RWPE2 (cell line): ENCODE measurements at places on chromosomes 11 and 22.

- DNase-seq: no peak
- H3K36me3 ChIP-seq: no peaks in the 10 kb centered on the region
- no peaks in the 10 kb centered on the region for H3K4me1 ChIP-seq
- no peak overlapping the region for H3K27ac ChIP-seq
Measured at GRCh38 chr22:47602732-47603131, 840.3 kb downstream of the TBC1D22A start.

DNA sequence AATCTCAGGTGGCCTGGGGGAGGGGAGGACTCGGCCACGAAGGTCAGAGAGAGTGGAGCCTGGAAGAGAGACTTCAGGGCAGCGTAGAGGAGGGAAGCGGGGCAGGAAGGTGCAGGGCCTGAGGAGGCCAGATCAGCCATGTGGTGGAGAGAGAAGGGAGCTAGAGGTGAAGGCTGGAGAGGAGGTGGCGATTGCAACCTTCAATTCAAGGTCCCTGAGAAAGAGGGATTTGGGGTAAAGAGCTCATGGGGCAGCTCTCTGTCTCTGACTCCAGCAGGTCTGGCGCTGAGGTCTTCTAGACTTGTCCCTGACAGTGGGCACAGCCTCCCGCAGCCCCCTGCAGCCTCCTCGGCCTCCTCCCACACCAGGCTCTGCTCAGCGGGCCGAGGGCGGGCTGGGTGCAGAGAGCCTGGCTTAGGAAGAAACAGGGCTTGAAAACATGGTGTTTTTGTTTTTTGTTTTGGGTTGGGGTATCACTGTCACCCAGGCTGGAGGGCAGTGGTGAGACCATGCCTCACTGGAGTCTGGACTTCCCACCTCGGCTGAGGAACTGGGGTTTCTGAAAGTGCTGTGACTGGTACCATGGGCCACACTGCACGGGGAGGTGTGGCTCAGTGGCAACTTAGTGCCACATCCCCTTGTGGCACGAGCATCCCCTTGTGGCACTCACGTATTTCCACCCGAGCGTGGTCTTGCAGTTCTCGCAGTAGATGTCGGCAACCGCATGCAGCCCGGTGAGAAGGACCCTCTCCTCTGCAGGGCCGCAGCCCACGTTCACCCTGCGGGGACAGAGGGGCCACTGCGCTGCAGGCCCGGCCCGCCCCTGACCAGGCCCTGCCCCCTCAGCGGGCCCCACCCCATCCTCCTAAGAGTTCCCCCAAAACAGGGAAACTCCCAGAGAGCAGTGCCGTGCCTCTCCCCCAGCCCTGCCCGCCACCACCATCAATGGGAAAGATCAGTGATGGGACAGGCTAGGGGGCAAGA, 32.6 kb downstream of the YPEL1 start:
- DNase-seq: no peak
- no peak overlapping the region for H3K27ac ChIP-seq
- no peaks in the 10 kb centered on the region for H3K27me3 ChIP-seq
- H3K4me1 ChIP-seq: no peaks in the 10 kb centered on the region
- H3K36me3 ChIP-seq: no peaks in the 10 kb centered on the region
- no peak overlapping the region for H3K4me3 ChIP-seq

- no peaks in the 10 kb centered on the region for H3K27me3 ChIP-seq
- no peak overlapping the region for H3K27ac ChIP-seq
- no peak overlapping the region for H3K4me3 ChIP-seq
- H3K4me1 ChIP-seq: peaks cover 5% of the 10 kb centered on the region
Measured at GRCh38 chr11:19868281-19868821, 155.7 kb downstream of the NAV2 start.

DNA sequence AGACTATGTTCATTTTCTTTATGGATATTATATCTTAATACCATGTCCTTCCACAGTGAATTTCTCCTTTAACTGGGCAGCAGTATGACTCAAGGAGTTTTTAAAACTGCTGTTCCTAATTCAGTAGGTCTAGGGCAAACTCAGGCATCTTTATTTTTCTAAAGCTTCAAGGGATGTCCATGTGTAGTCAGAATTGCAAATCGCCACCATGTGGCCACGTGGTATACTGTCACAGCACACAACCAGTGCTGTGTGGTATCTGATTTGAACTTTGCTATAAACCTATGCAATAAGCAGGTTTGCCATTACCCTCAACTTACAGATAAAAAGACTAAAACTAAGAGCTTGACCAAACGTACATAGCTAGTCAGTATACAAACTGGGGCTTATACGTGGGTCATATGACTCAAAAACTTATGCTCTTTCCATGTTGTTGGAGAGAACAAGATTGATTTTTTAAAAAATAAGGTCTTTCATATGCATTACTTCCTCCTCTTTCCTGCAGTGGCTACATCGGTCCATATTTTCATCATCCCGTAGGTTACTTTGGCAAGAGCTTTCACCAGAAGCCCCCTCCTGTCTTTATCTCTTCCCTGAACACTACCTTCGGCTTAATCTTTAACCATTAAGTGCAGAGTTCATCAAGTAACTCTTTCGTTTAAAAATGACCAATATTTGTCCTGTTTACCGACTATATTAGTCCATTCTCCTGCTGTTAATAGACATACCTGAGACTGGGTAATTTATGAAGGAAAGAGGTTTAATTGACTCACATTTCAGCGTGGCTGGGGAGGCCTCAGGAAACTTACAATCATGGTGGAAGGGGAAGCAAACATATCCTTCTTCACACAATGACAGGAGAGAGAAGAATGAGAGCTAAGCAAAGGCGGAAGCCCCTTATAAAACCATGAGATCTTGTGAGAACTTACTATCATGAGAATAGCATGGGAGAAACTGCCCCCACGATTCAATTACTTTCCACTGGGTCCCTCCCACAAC, 8.0 kb upstream of the HTATIP2 start:
- peaks cover under 1% of the 10 kb centered on the region for H3K4me1 ChIP-seq
- no peak overlapping the region for H3K27ac ChIP-seq
- no peaks in the 10 kb centered on the region for H3K36me3 ChIP-seq
- H3K4me3 ChIP-seq: no peak overlapping the region

GRCh38 chr22:37137903-37138665, 11.6 kb downstream of the IL2RB start:
- no peaks in the 10 kb centered on the region for H3K27me3 ChIP-seq
- H3K27ac ChIP-seq: no peak overlapping the region
- no peaks in the 10 kb centered on the region for H3K4me1 ChIP-seq
- DNase-seq: no peak

GRCh38 chr11:87351676-87352075, 313.9 kb downstream of the TMEM135 start:
- no peak overlapping the region for H3K27ac ChIP-seq
- no peak for DNase-seq
- no peaks in the 10 kb centered on the region for H3K4me1 ChIP-seq
- H3K36me3 ChIP-seq: no peaks in the 10 kb centered on the region
- no peak overlapping the region for H3K4me3 ChIP-seq
- H3K27me3 ChIP-seq: no peaks in the 10 kb centered on the region

DNA sequence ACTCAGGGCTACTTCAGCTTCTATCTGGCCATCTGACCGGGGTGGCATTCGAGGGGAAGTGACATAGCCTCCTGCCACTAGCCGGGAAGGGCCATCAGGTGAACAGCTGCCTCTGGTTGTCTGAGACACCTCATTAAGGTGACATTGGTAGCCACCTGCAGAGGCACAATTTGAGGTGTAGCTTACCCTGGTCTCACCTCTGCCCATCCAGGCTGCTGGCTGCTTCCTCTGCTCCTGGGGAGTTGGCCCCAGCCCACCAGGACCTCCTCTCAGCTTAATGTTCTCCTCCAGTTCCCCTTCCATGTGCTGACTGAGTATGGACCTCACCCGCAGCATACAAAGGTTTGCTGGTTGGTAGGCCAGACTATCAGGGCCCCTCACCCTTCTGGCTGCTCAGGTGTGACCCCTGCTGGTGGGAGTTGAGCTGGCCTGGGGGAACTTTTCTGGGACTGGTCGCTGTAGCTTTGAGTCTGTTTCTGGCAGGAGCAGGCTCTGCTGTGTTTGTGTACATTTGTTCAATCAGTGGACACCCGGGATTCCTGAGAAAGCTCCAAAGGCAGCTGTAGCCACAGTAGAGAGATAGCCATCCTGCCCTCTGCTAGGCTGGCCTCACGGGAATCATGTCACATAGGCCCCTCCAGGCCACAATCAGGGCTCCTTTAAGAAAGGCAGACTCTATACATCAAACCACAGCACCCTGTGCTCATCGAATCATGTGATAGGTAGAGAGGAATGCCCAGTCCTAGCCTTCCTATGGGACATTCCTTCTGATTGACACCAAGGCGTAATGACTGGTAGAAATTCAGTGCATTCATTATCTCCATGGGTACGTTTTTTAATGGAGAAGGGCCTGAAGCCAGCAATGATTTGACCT, 295.1 kb upstream of the PLET1 start:
- no peak overlapping the region for H3K4me3 ChIP-seq
- H3K27ac ChIP-seq: no peak overlapping the region
- no peaks in the 10 kb centered on the region for H3K4me1 ChIP-seq
- no peaks in the 10 kb centered on the region for H3K27me3 ChIP-seq
- DNase-seq: no peak

- no peak overlapping the region for H3K4me3 ChIP-seq
- H3K36me3 ChIP-seq: no peaks in the 10 kb centered on the region
- H3K27me3 ChIP-seq: no peaks in the 10 kb centered on the region
- H3K4me1 ChIP-seq: no peaks in the 10 kb centered on the region
Measured at GRCh38 chr11:117809236-117810055, 12.4 kb upstream of the DSCAML1 start.

DNA sequence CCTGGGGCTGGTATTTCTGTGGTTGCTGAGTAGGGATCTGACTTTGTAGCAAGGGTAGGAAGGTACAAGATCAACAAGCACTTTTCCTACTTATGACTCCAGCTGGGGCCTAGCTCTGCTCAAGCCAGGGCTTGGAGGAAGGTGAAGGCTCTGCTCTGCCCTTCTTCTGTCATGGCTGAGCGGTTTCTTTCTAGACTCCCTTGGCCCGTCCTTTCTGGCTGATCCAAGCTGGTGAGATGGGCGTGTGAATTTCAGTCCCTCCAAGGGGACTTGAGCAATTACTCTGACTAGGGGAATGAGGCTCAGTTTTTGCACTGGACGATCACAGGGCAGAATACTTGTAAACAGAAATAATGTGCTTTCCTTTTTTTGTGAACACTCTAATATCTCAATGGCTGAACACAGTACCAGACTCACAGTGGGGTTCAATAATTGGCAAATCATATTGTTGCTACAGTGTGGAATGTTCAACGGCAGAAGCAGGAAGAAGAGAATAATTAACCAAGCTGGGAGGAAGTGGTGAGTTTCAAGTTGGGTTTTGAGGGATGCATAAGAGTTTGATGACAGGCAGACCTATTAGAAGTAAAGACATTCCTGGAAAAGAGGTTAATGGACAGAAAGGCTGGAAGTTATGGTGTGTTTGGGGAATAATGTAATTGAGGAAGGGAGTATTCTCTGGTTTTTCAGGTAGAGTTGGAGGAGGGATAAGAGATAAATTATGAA, 507.6 kb downstream of the MIAT start:
- DNase-seq: no peak
- no peak overlapping the region for H3K4me3 ChIP-seq
- H3K4me1 ChIP-seq: no peaks in the 10 kb centered on the region

DNA sequence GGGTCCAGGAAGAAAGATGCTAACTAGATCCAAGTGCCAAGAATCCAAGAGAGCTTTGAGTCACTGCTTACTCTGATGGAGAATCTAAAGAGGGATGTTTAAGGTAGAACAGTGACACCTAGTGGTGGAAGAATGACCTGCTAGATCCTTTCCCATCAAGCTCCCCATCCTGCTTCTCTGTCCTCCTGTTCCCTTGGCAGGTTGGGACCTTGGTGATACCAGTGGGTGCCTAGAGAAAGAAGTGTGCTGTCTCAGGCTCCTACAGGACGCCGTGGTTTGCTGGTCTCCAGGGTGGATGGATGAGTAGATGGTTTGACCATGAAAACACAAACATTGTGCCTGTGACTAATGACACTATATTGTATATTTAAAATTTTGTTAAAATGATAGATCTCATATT, 383.7 kb downstream of the TMEM135 start:
- no peak overlapping the region for H3K27ac ChIP-seq
- DNase-seq: no peak
- H3K4me3 ChIP-seq: no peak overlapping the region
- peaks cover 16% of the 10 kb centered on the region for H3K4me1 ChIP-seq
- no peaks in the 10 kb centered on the region for H3K27me3 ChIP-seq

DNA sequence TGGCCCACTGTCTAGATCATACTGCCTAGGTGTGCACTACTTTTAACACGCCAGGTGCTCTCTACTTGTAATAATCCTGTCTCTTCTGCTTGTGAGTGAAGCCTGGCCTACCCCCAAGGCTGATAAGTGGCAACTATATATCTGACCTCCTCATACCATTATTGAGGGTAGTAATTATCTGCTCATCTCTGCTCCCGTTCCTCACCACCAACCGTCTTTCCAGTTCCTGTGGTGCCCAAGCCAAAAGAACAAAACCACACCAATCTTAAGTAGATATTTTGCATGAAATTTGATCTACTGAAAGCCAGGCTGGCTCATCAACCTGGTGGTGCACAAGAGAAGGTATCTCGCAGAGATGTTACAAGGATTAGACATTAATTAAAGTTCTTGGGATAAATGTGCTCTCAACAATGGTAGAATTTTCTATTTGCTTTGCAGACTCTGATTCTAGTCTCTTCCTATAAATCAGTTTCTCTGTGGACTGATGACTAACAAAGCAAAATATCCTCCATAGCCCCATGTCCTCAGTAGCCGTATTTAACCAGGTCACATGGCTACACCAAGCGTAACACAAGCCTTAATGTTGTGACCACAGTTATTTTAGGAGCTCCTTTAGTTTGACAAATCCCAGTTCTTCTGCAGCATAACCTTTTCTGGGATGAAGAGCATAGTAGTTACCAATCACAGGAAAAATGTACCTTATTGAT, 267.2 kb downstream of the NTM start:
- no peaks in the 10 kb centered on the region for H3K4me1 ChIP-seq
- no peak overlapping the region for H3K4me3 ChIP-seq
- DNase-seq: no peak
- no peaks in the 10 kb centered on the region for H3K36me3 ChIP-seq
- no peak overlapping the region for H3K27ac ChIP-seq

GRCh38 chr11:5336331-5336730, 7.0 kb downstream of the OR51B5 start:
- H3K27ac ChIP-seq: no peak overlapping the region
- no peaks in the 10 kb centered on the region for H3K4me1 ChIP-seq
- no peak overlapping the region for H3K4me3 ChIP-seq
